ENCODE measurements at places on chromosomes 13 and 19. TPM values are rescaled to one million over a fixed set of nuclear protein-coding genes. Genes with fewer than 3 reads are reported as not detected.

- DNase-seq: peak; percentile 93
Observed at GRCh38 chr13:112885782-112886268, 83.2 kb upstream of the MCF2L start.

GRCh38 chr13:78586706-78587105 lies 16.6 kb downstream of the POU4F1 start:
- DNase-seq: no peak

TNNI3 gene
- polyA plus RNA-seq: 0.35 TPM

DNA sequence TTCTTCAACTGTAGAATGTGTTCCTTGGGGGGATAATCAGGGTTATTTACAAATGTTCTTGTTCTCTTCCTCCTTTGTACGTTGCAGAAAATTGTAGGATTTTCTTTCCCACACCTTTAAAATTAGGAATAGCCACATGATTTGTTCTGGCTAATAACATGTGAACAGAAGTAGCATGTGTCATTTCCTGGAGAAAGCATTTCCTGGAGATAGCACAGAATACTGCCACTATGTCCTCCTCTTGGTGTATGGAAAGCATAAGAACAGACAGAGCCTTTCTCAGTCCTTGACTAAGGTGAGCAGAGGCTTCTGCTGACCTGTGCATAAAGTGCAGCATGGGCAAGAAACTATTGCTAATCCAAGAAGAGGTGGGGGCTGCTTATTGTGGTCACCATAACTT lies 101.8 kb downstream of the FAM216B start:
- peak; percentile 38 for DNase-seq

DNA sequence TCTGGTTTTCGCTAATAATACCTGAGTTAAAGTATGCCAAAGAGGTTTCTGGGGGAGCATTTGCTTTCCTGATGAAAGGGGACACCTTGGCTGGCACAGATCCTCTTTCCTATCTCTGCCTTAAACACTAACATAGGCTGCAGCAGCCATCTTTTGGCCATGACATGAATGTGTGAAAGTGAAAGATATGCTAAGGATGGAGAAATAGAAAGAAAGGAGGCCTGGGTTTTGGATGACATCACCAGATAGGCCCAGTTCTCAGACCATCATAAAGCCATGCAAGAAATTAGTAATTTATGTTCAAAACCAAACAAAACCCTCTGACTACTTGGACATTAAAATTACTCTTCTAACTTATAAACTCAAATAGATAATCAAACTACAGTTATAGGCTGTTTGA lies 279.7 kb downstream of the COG6 start:
- DNase-seq: no peak

IGLON5 gene
- polyA plus RNA-seq: not detected

DNA sequence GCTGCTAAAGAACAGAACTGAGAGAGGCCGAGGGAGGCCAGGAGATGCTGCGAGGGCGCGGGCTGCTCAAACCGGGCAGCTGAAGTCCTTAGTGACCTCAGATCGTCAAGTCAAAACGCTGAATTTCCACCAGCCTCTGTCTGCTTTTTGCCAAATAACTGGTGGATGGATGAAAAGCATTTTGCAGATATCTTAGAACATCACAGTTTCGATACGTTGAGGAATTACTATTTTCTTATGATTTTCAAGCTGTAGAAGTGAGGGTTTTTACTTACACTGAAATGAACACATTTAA lies 2.0 kb downstream of the GPC6 start:
- no peak for DNase-seq

DNA sequence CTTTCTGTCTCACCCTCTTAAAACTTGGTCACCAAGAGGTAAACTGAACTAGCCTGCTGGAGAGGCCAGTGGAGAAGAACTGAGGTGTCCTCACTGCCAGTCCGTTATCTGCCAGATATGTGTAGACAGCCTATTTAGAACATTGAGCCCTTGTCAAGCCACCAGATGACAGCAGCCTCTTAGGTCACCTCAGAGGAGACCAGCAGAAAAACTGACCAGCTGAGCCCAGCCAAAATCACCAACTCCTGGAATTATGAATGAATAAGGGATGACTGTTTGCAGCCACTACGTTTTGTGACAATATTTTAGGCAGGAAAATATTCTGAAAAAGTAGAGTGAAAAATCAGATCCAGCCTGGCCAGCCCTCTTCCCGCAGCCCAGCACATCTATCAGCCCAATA lies 513.9 kb downstream of the DCT start:
- no peak for DNase-seq

KIR3DL2 gene
- polyA plus RNA-seq: not detected

- DNase-seq: no peak
Observed at GRCh38 chr13:36817996-36818803, 822 bp upstream of the RFXAP start.

DNA sequence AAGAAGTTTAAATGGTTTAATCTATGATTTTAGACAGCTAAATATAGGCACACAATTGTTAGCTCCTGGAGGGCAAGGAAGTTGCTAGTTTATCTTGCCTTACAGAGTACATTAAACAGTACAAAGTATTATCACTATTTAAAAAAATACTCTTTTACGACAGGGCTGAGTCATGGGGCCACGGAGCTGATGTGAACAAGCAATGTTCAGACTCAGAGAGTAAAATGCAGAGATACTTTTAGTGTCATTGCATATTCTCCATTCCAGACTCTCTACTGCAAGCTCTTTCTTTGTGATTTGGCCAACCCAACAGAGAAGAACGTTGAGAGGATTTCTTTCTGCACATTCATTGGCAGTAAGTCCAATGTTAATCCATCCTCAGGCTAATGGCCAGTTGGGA lies 352.4 kb downstream of the SPRY2 start:
- peak; percentile 91 for DNase-seq

NKPD1 gene
- polyA plus RNA-seq: not detected

DNA sequence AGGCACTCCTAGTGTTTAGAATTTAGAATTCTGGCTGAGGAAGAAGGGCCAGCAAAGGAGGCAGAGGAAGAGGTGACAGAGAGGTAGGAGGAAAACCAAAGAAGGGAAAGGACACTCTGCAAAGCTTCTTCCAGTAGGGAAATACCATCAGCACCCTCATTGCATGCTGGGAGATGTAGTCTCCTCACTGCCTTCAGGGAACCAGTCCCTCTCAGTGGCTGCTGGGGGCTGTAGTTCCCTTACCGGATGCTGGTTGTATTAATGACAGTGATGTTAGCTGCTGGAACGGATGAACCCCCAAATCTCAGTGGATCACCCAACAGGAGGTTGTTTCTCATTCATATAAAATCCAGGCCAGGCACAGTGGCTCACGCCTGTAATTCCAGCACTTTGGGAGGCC lies 10.1 kb downstream of the GRIN2D start:
- DNase-seq: peak; percentile 65

GRCh38 chr19:941292-942132 lies 15.7 kb downstream of the ARID3A start:
- DNase-seq: no peak

GRCh38 chr13:36850790-36851438 lies 31.9 kb downstream of the RFXAP start:
- peak; percentile 26 for DNase-seq

- no peak for DNase-seq
Observed at GRCh38 chr19:525029-525428, 6.5 kb upstream of the CDC34 start.

DNA sequence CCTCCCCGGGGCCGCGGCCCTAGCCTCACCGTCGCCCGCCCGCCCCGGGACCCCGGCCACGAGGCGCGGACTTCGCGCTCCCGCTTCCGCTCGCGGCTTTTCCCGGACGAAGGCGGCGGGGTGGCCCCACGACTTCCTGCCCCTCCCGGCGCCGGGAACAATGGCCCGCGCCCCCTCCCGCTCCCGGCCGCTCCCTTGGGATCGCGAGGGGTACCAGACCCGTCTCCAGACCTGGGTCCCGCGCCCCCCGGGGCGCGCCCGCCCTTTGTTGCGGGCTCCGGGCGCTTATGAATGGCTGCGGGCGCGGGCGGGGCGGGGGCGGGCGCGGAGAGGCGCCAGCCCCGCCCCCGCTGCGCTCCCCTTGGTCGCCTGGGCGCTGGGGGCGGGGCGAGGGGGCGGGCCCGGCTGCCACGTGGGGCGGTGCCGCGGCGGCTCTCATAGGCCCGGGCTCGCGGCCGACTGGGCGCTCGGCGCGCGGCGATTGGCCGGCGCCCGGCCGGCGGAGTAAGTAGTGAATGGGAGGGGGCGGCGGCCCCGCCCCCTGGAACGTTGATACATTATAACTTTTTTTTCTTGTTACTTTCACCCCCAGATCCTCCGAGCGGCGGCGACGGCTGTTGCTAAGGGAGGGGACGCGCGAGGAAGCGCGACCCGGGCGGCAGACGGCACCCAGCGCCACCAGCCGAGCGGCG lies 1.1 kb downstream of the MIDN start:
- DNase-seq: peak; percentile 99

DNA sequence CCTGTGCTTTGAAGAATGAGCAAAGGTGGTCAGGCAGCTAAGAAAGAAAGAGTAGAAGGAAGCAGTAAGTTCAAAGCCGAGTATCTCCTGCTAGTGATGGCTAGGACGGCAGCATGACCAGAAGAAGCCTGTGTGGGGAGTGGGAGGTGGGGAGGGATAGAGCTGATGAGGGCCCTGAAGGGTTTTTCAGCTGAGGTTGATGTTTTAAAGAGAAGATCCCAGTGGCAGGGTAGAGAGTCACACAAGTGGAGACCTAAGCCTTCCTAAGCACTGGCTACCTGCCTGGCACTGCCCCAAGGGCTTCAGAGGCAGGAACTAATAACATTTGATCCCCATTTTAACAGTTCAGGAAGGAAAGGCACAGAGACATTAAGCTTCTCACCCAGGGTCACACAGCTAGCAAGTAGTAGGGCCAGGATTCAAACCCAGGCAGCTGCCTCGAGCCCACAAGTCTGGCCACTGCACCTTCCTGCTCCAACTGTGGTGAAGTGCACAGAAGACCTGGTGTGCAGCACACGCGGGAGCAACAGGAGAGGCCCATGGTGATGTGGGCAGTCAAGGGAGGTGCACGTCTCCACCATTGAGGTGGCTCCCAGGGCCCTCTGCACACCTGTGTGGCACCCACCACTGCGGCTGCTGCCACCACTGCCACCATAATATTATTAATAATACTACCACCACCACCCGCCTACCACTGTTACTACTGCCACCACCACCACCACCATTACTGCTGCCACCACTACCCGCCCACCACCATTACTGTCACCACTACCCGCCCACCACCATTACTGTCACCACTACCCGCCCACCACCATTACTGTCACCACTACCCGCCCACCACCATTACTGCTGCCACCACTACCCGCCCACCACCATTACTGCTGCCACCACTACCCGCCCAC lies 22.1 kb downstream of the CUL4A start:
- DNase-seq: no peak

AP1M2 gene
- not detected for polyA plus RNA-seq

ZNF507 gene
- polyA plus RNA-seq: 4.3 TPM

DNA sequence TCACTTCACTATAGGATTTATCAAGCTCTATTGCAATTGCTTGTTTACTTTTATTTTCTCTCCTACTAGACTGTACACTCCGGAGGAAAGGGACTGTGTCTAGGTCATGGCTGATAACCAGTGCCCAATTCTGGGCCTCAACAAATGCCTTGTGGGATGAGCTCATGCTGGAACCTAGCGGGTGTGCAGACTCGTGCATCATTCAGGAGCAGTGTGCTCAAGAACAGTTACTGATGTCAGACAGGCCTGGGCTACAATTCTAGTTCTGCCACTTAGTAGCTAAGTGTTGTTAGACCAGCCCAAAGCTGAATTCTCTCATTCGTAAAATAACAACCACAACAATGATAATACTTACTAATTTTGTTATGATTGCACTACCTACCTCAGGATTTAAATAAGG lies 95.4 kb downstream of the CYSLTR2 start:
- DNase-seq: peak; percentile 84

CRX gene
- not detected for polyA plus RNA-seq

DNA sequence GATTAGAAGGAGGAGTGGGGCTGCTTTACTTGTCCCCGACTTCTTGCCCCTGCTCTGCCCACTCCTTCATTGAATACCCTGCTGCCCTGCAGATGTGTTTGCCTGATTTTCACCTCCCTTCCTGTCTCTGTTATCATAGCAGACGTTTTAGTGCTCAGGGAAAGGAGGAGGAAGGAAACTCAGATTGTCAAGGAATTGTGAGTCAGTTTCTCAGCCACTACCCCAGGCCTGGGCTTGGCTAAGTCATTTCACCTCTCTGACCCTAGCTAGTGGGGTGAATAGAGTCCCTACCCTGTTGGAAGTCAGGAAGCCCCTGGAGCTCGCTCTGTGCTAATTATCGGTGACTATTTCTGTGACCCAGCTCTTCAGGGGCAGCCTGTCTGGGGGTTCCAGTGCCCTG lies 3.9 kb downstream of the BCKDHA start:
- DNase-seq: no peak

GRCh38 chr13:57629821-57630235 lies 1.7 kb upstream of the PCDH17 start:
- peak; percentile 67 for DNase-seq

DNA sequence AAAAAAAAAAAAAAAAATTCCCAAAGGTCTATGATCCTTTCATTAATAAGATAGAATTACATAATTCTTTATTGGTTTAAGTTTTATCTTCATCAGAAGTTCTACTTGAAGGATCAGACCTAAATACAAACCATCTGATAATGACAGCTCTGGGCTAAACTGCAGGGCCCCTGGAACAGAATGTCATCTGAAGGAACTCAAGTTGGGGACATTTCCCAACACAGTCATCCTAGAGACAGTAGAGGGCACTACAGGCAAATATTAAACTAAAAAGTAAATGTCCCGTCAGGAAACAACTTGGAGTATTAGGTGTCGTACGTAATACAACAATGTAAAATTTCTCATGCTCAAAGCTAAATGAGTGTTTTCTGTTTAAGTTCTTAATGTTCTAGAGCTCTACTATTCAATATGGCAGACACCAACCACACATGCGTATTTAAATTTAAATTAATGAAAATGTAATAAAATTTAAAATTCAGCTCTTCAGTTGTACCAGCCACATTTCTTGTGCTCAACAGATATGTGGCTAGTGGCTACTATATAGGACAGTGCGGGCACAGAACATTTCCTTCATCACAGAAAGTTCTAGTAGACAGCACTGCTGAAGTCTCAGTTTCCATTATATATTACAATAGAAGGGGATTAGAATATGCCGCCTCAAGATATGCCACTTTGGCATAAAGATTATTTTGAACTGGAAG lies 21.8 kb upstream of the NAXD start:
- DNase-seq: peak; percentile 71

DNA sequence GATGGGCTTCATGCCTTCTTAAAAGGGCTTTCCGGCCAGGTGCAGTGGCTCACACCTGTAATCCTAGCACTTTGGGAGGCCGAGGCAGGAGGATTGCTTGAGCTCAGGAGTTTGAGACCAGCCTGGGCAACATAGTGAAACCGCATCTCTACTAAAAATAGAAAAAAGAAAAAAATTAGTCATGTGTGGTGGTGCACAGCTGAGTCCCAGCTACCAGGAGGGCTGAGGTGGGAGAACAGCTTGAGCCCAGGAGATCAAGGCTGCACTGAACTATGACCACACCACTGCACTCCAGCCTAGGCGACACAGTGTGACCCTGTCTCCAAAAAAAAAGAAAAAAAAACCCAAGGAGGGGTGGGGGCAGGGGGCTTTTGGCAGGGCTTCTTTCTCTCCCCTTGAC lies 7.2 kb downstream of the CARS2 start:
- DNase-seq: no peak

UPK1A gene
- polyA plus RNA-seq: not detected
